CD4-positive, alpha-beta T cell (primary cell): ENCODE measurements at places on chromosomes 1 and 21. TPM values are rescaled to one million over a fixed set of nuclear protein-coding genes. Genes with fewer than 3 reads are reported as not detected.

DNA sequence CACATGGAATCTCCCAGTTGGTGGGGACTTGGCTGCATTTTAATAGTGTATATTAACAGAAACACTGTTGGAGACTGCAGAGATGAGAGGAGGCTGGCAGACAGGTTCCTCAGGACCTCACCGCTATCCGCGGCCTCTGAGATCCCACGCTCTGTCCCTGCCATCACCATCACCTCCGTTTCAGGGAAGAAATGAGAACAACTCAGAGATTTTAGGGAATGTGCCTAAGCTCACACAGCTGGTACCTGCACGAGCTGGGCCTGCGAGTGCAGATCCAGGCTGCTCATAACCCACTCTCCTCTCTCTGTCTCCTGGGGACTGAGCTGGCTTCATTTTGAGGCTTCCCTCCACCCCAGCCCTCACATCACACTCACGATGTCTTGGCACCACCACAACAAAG lies 62.0 kb downstream of the UMODL1 start:
- no peak for DNase-seq
- no peaks in the 10 kb centered on the region for H3K27me3 ChIP-seq
- H3K36me3 ChIP-seq, result no peaks in the 10 kb centered on the region
- no peaks in the 10 kb centered on the region for H3K4me1 ChIP-seq
- no peak overlapping the region for H3K27ac ChIP-seq

Gene ICOSLG
- 22.2 TPM for total RNA-seq

DNA sequence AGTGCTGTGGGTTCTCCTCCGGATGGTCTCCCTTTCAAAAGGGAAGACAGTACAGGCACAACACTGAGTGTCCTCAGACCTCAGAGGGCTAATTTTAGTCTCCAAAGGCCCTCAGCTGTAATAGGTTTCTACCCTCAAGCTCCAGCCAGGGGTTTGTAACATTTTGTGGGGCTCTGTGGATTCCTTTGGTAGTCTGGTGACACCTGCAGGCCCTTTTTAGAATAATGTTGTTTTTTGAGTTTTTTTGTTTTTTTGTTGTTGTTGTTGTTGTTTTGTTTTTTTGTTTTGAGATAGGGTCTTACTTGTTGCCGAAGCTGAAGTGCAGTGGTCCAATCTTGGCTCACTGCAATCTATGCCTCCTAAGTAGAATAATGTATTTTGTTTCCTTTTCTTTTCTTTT lies 15.0 kb upstream of the TMEM201 start:
- no peaks in the 10 kb centered on the region for H3K36me3 ChIP-seq
- no peaks in the 10 kb centered on the region for H3K27me3 ChIP-seq
- no peak overlapping the region for H3K4me3 ChIP-seq
- no peak for DNase-seq
- no peak overlapping the region for H3K27ac ChIP-seq
- H3K4me1 ChIP-seq, result no peaks in the 10 kb centered on the region

Gene PODN
- total RNA-seq, result not detected

Gene CR1L
- not detected for total RNA-seq

Gene CA6
- total RNA-seq, result not detected

Gene ZNHIT6
- 10.8 TPM for total RNA-seq

GRCh38 chr1:219573960-219574359 lies 38.9 kb downstream of the ZC3H11B start:
- no peaks in the 10 kb centered on the region for H3K4me1 ChIP-seq
- DNase-seq, result no peak
- H3K4me3 ChIP-seq, result no peak overlapping the region
- no peaks in the 10 kb centered on the region for H3K36me3 ChIP-seq
- H3K27ac ChIP-seq, result no peak overlapping the region

Gene C1QB
- total RNA-seq, result not detected
